ENCODE measurements at places on chromosomes 2 and 18.

GRCh38 chr2:127563458-127564428, 28.3 kb downstream of the MYO7B start:
- no peak for DNase-seq
- H3K27ac ChIP-seq: no peak overlapping the region
- H3K36me3 ChIP-seq: no peaks in the 10 kb centered on the region

DNA sequence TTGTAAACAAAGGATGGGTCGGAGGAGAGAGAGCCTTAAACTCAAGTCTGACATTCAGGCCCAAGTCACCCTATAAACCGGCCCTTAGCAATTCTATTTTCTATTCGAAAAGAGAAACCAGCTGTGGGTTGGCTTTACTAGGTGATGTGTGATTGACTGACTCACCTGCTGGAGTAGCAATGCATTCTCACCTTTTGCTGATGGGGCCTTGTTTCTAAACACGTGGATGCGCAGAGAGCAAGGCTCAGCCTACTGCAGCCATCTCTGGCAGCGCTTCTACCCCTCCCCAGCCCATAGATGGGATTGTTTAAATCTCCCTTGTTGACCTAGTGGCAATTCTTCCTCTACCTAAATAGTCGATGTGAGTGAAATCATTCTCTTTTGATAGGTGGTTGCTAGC, 138.5 kb downstream of the MEIS1 start:
- H3K36me3 ChIP-seq: no peaks in the 10 kb centered on the region
- H3K4me1 ChIP-seq: peaks cover 20% of the 10 kb centered on the region
- H3K4me3 ChIP-seq: no peak overlapping the region
- peaks cover 14% of the 10 kb centered on the region for H3K27me3 ChIP-seq
- no peak for DNase-seq

DNA sequence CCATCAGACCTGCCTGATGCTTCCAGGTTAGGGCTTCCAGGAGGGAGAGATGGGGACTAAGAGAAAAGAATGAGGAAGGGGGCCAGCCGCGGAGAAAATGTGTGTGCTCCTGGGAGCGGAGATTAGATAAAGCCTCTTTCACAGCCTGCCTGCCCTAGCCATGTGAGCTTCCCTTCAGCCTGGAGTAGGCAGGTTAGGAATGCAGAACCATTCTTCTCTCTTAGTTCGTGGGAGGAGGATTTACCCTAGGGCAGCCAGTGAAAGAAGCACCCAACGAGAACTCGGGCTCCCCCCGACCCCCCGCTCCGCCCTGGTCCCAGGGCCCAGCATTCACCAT, 36.1 kb downstream of the POMC start:
- H3K27ac ChIP-seq: no peak overlapping the region
- no peaks in the 10 kb centered on the region for H3K27me3 ChIP-seq
- H3K4me3 ChIP-seq: no peak overlapping the region
- no peaks in the 10 kb centered on the region for H3K36me3 ChIP-seq

GRCh38 chr2:145154731-145155130, 634.8 kb upstream of the ZEB2 start:
- no peaks in the 10 kb centered on the region for H3K27me3 ChIP-seq
- no peak for DNase-seq
- H3K4me1 ChIP-seq: no peaks in the 10 kb centered on the region
- H3K4me3 ChIP-seq: no peak overlapping the region
- no peak overlapping the region for H3K27ac ChIP-seq
- no peaks in the 10 kb centered on the region for H3K36me3 ChIP-seq

- no peak overlapping the region for H3K27ac ChIP-seq
- H3K36me3 ChIP-seq: no peaks in the 10 kb centered on the region
- no peaks in the 10 kb centered on the region for H3K27me3 ChIP-seq
- H3K4me3 ChIP-seq: no peak overlapping the region
These were observed 34.0 kb upstream of the SESTD1 start for GRCh38 chr2:179298666-179299065.

DNA sequence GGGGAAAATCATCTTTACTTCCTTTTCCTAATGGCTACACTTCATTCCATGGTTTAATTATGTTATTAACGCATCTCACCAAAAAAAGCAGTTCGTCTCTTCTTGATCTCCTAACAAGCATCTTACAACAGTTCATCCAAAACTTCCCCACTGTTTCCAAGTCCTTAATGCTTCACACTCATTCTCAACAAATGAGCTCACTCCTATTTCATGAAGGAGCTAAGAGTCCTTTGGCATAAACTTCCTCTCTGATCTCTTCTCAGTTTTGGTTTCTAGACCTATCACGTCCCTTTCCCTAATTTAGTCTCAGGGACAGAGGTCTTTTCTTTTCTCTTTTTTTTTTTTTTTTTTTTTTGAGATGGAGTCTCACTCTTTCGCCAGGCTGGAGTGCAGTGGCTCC, 205.9 kb upstream of the SLC39A10 start:
- H3K36me3 ChIP-seq: no peaks in the 10 kb centered on the region
- no peaks in the 10 kb centered on the region for H3K27me3 ChIP-seq
- no peak for DNase-seq
- no peak overlapping the region for H3K4me3 ChIP-seq
- H3K4me1 ChIP-seq: no peaks in the 10 kb centered on the region
- H3K27ac ChIP-seq: no peak overlapping the region

- no peaks in the 10 kb centered on the region for H3K27me3 ChIP-seq
- no peaks in the 10 kb centered on the region for H3K4me1 ChIP-seq
- DNase-seq: no peak
- no peaks in the 10 kb centered on the region for H3K36me3 ChIP-seq
These were observed 93.5 kb upstream of the B3GNT2 start for GRCh38 chr2:62102402-62102920.

DNA sequence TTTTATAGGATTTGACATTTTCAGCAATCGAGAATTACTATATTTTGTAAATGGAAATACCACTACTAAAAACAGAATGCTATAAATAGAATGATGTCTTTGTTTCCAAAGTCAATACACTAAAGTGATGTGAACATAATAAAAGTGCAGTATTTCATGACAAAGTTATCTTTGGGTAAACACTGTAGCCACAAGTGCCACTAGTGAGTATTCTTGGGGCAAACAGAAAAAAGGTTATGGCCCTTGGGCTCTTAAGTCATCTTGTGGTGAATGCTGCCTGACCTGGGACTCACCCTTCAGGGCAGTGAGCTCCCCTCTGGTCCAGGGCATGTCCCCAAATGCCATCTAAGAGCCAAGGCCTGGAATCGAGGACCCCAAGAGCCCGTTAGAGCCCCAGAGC, 99.2 kb upstream of the KYNU start:
- no peaks in the 10 kb centered on the region for H3K36me3 ChIP-seq
- no peaks in the 10 kb centered on the region for H3K4me1 ChIP-seq
- no peak overlapping the region for H3K4me3 ChIP-seq
- H3K27me3 ChIP-seq: no peaks in the 10 kb centered on the region
- no peak overlapping the region for H3K27ac ChIP-seq
- no peak for DNase-seq

DNA sequence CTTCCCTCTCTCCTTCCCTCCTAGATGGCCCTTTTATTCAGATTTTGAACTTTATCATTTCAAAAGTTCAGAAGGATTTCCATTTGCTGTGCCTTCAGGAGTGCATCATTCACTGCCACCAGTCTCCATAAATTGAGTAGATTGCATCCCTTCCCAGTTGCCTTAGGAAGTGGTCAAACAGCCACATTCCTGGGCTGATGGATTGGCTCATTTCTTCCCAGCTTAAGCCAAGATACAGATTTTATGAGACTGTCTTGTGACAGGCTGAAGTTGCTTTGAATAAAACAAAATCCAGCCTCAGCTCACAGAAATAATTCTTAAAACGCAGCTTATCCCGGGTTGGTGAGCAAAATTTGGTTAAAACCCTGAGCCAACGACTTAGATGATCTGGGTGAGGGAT, 9.8 kb downstream of the NRP2 start:
- H3K27me3 ChIP-seq: peaks cover 9% of the 10 kb centered on the region
- H3K4me1 ChIP-seq: no peaks in the 10 kb centered on the region
- H3K4me3 ChIP-seq: no peak overlapping the region
- no peaks in the 10 kb centered on the region for H3K36me3 ChIP-seq
- no peak overlapping the region for H3K27ac ChIP-seq

- H3K27ac ChIP-seq: no peak overlapping the region
- no peak for DNase-seq
- H3K4me3 ChIP-seq: no peak overlapping the region
- no peaks in the 10 kb centered on the region for H3K4me1 ChIP-seq
- H3K27me3 ChIP-seq: no peaks in the 10 kb centered on the region
These were observed 273.7 kb downstream of the NOL4 start for GRCh38 chr18:33951031-33951430.

- no peak overlapping the region for H3K4me3 ChIP-seq
- H3K27me3 ChIP-seq: no peaks in the 10 kb centered on the region
- H3K36me3 ChIP-seq: no peaks in the 10 kb centered on the region
- no peaks in the 10 kb centered on the region for H3K4me1 ChIP-seq
- DNase-seq: no peak
- no peak overlapping the region for H3K27ac ChIP-seq
These were observed 108.1 kb downstream of the DYM start for GRCh38 chr18:49352321-49352720.

DNA sequence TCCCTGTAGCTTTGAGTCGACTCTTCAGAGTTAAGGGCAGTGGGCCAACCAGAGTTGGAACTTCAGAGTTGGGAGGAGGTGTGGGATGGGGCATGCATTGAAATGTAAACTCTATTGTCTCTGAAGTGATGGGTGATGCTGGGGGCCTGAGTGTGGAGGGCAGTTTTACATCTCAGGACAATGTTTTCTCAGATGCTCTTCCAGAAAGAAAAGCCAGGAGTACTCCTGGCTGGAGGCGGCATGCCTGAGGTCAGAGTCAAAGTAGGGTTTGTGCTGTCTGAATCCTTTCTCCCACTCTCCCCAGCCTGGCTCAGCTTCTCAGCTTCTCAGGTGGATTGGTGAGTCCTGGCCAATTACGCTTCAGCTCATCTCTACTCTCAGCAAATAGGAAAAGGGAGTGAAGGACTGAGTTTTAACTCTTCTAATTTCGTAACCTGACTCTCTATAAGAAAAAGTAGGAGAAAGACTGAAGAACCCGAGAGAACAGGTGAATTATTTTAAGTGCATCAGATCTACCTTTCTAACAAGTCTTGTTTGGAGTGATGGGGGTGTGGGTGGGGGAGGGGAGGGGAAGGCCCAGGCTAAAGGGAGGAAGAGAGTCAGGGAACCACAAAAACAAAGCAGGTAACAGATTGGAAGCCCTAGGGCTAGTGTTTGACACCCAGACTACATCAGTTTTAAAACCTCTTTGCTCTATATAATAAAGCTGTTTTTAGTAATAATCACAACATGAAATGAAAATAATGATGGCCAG, 107.5 kb upstream of the PELI1 start:
- H3K27me3 ChIP-seq: 0 out of 2 replicates have a peak, but pooled peaks cover 2% of the 10 kb centered on the region
- no peak overlapping the region for H3K27ac ChIP-seq
- H3K4me3 ChIP-seq: no peak overlapping the region
- no peak for DNase-seq

- H3K4me3 ChIP-seq: no peak overlapping the region
- no peak for DNase-seq
- H3K27ac ChIP-seq: no peak overlapping the region
- H3K27me3 ChIP-seq: no peaks in the 10 kb centered on the region
- H3K36me3 ChIP-seq: peaks cover 22% of the 10 kb centered on the region
These were observed 105.6 kb upstream of the LDLRAD4 start for GRCh38 chr18:13112982-13113381.

DNA sequence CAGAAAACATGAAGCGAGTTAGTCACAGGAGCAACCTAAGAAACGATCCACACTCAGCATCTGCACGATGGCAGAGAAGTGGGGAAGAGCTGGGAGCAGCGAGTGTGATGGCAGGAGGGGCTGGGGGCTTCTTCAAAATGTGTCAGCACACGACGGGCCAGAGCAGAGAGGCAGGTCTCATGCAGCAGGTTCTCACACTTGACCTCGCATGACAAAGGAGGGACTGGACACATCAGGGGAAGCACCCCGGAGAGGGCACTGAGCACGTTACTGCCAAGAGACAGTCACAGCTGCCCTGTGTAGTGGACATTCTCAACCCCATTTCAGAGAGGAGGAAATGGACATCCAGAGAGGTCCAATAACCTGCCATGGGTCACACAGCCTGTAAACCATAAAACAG, 104.1 kb upstream of the CAPN13 start:
- no peak for DNase-seq
- no peaks in the 10 kb centered on the region for H3K4me1 ChIP-seq
- H3K36me3 ChIP-seq: no peaks in the 10 kb centered on the region
- no peak overlapping the region for H3K4me3 ChIP-seq
- H3K27ac ChIP-seq: no peak overlapping the region

- H3K4me1 ChIP-seq: no peaks in the 10 kb centered on the region
- no peak for DNase-seq
These were observed 170.8 kb downstream of the ETAA1 start for GRCh38 chr2:67567886-67568285.

DNA sequence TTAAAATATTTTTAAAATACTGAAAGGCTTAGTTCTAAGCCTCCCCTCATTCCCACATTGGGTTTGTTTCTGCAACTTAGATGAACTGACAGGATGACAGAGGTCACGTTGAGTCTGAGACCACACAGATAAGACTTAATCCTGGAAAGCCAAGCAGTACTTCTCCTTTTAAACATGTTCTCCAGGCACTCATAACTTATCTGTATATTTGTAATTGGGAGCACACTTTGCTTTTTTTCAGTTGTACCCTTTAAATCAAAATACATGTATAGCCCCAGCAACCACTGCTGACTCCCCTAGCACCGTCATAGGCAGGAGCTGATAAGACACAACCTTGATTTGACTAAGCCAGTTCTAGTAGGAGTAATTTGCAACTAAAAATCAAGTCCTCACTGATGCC, 394.8 kb downstream of the PID1 start:
- no peak overlapping the region for H3K4me3 ChIP-seq
- no peak overlapping the region for H3K27ac ChIP-seq
- H3K4me1 ChIP-seq: no peaks in the 10 kb centered on the region
- no peak for DNase-seq
- H3K36me3 ChIP-seq: no peaks in the 10 kb centered on the region

- H3K36me3 ChIP-seq: no peaks in the 10 kb centered on the region
- DNase-seq: no peak
- H3K4me1 ChIP-seq: no peaks in the 10 kb centered on the region
- H3K4me3 ChIP-seq: no peak overlapping the region
- H3K27ac ChIP-seq: no peak overlapping the region
These were observed 611.7 kb upstream of the NETO1 start for GRCh38 chr18:73479477-73479876.

DNA sequence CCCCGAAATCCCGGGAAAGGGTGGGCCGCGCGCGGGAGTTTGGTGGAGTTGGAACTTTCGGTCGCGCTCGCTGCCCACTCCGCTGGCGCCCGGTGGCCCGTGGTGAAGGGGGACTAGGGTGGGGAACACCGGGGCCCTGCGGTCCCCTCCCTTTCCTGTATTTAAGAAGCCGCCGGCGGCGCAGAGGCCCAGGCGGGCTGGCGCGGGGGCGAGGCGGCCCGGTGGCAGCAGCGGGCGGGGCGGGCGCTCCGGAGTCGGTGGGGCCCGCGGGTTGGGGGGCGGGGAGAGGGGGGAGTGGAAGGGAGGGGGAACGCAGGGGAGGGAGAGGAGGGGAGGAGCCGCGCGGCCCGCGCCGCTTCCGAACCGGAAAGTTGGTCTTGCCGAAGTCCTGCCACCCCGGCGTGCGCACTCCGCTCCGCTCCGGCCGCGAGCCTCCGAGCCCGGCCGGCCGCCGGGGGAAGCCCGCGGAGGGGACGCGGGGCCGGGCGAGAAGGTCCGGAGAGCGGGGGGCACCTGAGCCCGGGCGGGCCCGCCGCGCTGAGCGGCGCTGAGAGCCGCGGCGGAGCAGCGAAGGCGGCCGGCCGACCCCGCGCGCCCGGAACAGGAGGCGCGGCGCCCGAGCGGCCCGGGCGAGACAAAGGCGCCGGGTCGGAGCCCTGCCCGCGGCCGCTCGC, 425 bp upstream of the SALL3 start:
- peaks cover 20% of the 10 kb centered on the region for H3K27me3 ChIP-seq
- DNase-seq: no peak
- no peak overlapping the region for H3K4me3 ChIP-seq
- no peaks in the 10 kb centered on the region for H3K36me3 ChIP-seq
